Epithelial cell of prostate (primary cell): ENCODE measurements at places on chromosomes 7 and 10.

DNA sequence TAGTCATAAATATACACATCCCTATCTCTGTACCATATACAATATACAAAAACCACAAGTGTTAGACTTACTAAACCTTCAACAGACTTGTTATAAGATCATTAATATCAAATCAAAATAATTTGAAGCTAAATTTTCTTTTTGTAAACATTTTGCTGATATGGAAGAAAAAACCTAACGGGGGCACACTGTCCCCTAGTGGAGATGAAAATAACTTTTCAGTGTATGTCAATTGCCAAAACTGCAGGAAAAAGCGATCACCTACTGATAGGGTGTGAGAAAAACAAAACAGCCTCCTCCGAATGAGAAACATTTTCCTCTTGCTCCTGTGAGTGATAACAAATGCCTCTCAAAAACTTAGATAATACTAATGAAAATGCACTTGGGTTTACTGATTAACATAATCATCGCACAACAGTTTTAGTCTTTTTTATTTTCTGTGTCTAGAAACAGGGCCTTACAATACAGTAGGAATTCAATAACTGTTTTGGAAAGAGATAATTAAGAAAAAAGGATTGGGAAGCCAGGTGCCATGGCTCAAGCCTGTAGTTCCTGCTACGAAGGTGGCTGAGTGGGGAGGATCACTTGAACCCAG, 322.7 kb downstream of the CRPPA start:
- no peak for DNase-seq

DNA sequence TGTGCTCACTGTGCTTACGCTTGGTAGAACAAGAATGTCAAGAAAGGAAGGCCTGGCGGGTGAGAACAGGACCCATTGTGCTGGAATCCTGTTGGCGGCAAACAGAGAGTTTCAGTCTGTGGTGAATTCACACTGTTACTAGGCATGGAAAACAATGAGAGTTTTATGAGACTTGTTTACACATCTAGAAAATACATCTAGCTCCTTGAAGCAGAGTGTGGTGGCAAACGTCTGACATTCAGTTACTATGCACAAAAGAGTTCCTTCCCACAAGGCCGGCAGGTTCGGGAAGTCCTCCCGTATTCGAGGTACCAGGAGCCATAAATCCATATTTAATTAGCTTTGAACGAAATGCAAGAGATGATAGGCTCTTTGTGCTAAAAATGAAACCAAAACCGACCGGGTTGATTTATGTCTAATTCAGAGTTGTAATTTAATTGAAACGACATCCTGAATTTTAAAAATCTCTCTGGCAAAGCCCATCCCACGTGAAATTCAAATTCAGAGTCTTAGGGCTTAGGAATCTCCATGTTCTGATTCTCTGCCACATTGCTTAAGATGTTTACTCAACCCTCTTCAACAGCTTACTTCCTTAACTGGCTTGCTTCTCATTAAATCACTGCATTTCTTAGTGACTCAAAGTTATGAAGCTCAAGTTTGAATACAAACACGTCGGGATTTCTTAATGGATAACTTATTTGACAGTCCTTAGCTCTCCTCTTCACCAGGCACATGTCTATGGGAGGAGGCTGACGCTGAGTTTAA, 299.9 kb upstream of the PITRM1 start:
- DNase-seq: peak; percentile 89

GRCh38 chr10:4503076-4503475, 322.9 kb upstream of the AKR1E2 start:
- DNase-seq: no peak

DNA sequence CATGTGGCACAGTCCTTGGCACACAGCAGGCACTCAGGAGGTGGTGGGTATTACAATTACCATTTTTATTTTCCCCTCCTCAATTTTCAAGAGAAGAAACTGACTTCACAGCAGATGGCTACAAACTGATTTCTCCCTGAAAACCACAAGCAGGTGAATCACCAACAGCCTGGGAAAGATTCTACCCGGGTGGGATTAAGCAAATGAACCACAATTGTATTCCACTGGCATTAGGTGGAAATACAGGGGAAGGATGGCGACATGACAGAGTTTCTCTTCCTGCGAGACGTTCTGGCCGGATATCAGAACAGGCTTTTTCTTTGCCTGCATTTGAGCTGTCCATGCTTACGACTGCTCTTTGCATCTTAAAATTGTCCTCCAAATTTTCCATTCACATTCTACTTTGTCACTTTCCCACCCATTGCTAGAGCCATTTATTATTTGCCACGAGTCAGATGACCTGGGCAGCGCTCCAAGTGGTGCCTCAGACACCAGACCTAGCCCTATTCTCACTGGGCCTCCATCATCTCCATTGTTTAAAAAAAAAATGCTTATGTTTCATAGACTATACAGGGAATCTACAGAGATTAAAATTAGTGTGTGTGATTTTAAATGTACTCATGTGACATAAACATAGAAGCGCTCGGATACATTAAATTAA, 4.6 kb downstream of the DENND11 start:
- no peak for DNase-seq

DNA sequence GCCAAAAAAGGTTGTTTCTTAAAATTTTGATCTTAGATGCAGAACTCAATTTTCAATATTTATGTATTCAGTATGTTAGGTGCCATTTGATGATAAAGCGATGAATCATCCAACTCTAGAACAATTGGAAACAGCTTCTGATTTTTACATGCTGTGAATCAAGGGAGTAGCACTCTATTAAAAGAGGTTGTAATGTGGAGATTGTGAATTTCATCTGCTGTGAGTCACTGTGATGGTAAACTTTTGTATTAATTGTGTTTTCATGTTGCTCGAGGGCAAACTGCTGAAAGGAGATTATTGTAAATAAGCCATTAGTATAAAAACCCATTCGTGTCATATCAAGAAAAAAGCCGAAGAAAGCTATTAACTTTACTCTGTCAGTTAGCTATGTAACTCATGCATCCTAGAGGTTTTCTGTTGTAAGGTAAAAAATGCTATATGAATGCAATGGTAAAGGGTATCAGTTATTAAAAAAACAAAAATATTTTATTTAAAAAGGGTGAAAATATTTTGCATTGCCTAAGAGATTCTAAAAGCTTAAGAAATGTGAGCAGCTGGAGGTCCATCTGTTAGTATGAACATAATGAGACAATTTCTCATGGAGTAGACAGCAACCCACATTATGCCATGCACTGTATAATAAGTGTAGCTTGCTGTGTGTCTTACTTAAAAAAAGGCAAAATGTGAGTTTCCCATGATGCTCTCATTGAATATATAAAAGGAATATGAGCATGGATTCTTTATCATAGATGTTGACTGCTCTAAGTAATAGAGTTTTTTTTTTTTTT, 511.0 kb upstream of the PCDH15 start:
- DNase-seq: peak; percentile 1

- DNase-seq: no peak
These were observed 22.7 kb downstream of the ARL3 start for GRCh38 chr10:102691285-102692066.

DNA sequence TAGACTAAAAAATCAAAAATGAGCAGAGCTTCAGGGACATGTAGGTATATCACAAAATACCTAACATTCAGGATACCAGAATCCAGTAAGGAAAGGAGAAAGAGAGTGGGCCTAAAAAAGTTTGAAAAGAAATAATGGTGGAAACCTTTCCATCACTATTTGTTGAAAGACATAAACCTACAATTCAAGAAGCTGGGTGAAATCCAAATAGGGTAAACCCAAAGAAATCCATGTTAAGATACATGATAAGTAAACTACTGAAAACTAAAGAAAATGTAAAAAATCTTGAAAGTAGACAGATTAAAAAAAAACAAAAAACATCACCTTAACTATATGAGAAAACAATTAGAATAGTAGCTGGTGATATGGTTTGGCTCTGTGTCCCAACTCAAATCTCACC, 76.7 kb upstream of the COMTD1 start:
- DNase-seq: no peak

- no peak for DNase-seq
These were observed 92.0 kb downstream of the ARHGAP22 start for GRCh38 chr10:48512861-48513260.

- no peak for DNase-seq
These were observed 86.4 kb downstream of the WDR37 start for GRCh38 chr10:1142596-1142995.

DNA sequence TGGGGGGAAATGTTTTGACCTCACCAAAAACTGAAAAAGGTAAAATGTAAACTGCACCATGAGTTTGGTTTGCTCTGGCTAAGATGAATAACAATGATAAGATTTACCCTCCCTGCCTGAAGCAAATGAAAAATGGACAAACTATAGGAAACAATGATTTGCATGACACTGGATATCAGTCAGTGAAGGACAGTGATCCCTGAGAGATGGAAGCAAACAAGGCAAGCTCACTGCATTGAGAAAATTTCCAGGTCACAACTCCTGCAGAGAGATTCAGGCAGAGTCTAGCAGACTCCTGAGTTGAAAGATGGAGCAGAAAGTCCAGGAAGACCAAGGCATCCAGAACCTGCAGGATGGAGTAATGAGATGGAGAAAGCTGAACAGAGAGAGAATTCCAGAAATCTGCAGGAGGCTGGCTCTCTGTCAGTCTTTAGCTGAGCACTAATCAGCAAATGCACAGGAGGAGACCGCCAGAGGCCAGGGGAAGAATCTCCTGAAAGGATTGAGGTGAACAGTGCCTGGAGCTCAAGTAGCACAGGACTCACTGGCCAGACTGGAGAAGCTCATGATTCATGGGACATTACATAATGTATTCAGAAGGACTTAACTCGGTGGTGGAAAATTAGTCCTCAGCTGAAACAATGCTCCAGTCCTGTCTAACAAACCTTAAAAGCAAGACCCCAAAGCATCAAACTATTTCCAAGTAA, 51.2 kb upstream of the PALS2 start:
- no peak for DNase-seq

GRCh38 chr7:191105-191980, 1.0 kb upstream of the FAM20C start:
- no peak for DNase-seq

GRCh38 chr10:37856881-37857286, 526 bp downstream of the ZNF248 start:
- DNase-seq: no peak

GRCh38 chr7:80312139-80312661, 177.6 kb downstream of the GNAI1 start:
- peak; percentile 53 for DNase-seq
